ENCODE measurements at places on chromosomes 1 and 21.

GRCh38 chr1:228016653-228017355, 10.0 kb downstream of the WNT3A start:
- DNase-seq = no peak

- no peak for DNase-seq
Measured at GRCh38 chr1:818618-819291, 105.0 kb upstream of the SAMD11 start.

DNA sequence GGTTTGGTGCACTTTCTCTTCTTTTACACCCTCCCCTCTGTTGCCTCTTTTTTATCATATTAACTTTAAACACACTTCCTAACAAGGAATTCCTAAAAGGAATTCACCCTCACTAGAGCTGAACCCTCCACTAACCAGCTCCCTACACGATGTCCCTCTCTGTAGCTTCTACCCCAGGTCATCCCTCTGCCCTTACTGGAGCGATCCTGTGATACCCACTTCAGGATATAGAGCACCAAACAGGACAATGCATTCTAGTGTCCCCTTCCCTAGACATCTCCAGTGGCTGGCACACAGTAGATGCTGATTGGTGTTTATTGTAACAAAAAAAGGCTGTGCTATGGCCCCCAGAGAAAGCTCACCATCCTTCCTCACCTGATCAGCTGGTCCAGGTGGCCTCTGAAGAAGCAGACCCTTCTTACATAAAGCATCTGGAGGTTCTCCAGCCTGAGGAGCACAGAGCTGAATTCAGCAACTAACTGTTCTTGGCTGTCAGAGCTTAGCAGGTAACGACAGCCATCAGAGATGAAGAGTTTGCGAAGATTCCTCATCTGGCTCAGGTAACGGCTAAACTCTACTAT, 1.4 kb downstream of the PRAMEF18 start:
- no peak for DNase-seq

DNA sequence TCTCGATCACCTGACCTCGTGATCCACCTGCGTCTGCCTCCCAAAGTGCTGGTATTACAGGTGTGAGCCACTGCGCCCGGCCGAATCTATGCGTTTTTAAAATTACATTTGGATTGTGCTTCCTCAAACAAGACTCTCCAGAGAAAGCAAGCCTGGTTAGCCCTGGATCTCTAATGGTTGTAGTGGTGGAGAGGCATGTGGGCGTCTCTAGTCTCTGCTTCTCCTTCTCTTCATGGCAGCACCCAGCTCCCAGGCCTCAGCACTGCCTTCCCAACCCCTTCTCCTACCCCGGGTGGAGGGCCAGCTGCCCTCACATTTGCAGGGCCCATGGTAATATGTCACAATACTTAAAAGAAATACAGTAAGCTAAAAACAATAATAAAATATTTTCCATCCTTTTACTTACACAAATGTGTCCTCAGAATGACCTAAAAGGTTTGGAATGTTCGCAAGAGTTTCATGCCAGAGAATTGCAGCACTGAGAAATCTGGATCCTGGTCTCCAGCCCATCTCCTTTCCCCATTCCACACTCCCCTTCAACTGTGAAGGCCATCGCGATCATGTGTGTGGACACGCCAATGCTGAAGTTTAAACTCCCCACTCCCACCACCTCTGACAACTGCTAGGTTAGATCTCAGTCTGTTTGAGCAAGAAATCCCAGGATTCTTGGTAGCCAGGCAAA, 7.0 kb downstream of the OR14I1 start:
- peak; percentile 27 for DNase-seq

DNA sequence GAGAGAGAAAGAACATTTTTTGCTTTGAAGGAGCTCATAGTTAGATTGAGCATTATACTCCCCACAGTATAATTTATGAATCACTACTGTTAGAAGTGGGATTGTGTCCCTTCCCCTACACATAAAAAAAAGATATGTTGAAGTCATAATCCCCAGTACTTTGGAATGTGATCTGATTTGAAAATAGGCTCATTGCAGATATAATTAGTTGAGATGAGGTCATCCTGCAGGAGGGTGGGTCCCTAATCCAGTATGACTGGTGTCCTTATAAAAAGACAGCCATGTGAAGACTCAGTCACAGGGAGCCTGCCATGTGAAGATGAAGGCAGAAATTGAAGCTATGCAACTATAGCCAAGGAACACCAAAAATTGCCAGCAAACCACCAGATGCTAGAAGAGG, 76.4 kb downstream of the TGFB2 start:
- DNase-seq = no peak

- DNase-seq = no peak
Measured at GRCh38 chr1:106189780-106190179, 866.7 kb upstream of the PRMT6 start.

All from inflammatory macrophage (primary cell).